ENCODE measurements at places on chromosomes 3 and 15.

DNA sequence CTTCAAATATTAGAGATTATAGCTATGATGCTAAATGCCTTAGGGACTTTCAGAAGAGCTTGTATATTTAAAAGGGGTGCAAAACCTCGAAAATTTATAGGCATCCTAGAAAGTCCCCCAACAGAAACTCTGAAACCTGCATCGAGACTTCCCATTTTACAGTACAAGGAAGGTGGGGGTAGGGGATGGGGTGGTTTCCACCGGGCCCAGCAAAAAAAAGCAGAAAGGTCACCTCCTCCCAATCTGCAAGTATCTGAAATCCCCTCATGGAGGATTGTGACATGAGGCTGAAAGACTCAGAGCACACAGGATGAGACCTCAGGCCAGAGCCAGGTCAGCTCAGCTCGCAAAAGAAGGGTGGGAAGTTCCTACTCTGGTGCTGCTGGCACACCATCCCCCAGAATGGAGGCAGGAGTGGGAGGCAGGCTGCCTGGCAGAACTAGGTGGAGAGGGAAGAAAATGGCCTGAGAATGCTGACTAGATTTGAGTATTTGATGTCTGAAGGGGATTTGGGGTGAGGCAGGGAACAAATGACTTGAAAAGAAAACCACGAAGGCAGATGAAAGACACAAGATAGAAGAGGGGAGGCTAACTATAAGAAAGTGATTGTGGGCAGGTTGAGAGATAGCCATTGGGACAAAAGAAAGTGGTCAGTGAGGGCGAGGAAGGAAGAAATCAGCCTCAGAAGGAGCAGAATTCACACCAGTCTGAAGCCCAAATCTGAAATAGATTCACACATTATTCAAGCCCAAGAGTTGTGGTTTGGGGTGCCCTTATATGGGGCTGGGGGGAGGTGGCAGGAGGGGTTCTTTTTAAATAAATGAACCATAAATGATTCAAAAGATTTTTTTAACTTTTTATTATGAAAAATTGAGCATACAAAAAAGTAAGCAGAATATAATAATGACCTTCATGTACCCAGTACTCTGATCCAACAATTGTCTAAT is 22.5 kb upstream of the TSC22D2 start:
- no peaks in the 10 kb centered on the region for H3K4me1 ChIP-seq
- no peak overlapping the region for H3K27ac ChIP-seq
- H3K27me3 ChIP-seq = no peaks in the 10 kb centered on the region
- H3K4me3 ChIP-seq = no peak overlapping the region
- no peak for DNase-seq
- H3K36me3 ChIP-seq = no peaks in the 10 kb centered on the region

DNA sequence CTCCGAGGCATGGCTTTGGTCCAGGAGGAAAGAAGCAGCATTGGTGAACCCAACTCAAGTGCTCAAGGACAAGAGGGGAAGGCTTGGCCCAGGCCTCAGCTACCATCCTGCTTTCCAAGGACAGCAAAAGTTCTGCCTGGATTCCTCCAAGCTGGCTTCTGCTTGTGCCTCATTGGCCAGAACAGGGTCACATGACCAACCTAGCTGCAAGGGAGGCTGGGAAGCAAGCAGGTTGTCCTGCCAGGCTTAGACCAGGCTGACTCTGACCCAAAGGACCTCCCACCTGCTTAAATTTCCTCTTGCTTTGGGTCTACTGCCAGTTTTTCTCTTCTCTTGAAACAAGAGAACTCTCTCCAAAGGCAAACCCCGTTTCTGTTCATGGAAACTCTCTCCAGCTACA is 70.7 kb downstream of the RPN1 start:
- DNase-seq = no peak
- H3K4me3 ChIP-seq = no peak overlapping the region
- H3K27me3 ChIP-seq = no peaks in the 10 kb centered on the region

GRCh38 chr3:58562498-58562897 is 14.7 kb downstream of the FAM107A start:
- H3K27me3 ChIP-seq = no peaks in the 10 kb centered on the region
- no peak overlapping the region for H3K27ac ChIP-seq
- no peaks in the 10 kb centered on the region for H3K4me1 ChIP-seq
- DNase-seq = no peak
- H3K36me3 ChIP-seq = no peaks in the 10 kb centered on the region

GRCh38 chr3:169133178-169134161 is 530.0 kb downstream of the MECOM start:
- H3K27ac ChIP-seq = no peak overlapping the region
- peaks cover 17% of the 10 kb centered on the region for H3K27me3 ChIP-seq

DNA sequence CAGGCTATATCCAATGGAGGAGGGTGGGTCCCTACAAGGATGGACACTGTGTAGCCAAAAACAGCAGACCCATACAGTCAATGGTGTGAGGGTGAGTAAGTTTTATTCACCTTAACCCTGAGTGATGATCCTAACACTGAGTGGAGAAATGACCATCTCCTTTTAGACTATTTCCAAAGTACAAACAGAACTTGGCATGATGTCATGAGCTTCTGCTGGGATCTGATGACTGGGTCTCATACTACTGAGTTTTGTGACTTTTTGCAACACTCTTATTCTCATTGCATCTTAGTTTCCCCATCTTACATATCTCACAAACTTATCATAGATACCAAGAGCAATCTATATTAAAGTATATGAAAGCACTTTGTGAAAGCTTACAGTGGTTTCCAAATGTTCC is 330.3 kb upstream of the CFAP20DC start:
- no peak overlapping the region for H3K27ac ChIP-seq
- H3K27me3 ChIP-seq = peaks cover 48% of the 10 kb centered on the region
- no peak for DNase-seq
- H3K4me3 ChIP-seq = no peak overlapping the region
- H3K36me3 ChIP-seq = no peaks in the 10 kb centered on the region
- no peaks in the 10 kb centered on the region for H3K4me1 ChIP-seq

GRCh38 chr3:13519006-13519791 is 29.7 kb upstream of the FBLN2 start:
- DNase-seq = no peak
- H3K4me3 ChIP-seq = no peak overlapping the region
- no peaks in the 10 kb centered on the region for H3K36me3 ChIP-seq
- no peaks in the 10 kb centered on the region for H3K27me3 ChIP-seq

All from HCT116 (cell line).